ENCODE measurements at places on chromosomes 5 and 9.

DNA sequence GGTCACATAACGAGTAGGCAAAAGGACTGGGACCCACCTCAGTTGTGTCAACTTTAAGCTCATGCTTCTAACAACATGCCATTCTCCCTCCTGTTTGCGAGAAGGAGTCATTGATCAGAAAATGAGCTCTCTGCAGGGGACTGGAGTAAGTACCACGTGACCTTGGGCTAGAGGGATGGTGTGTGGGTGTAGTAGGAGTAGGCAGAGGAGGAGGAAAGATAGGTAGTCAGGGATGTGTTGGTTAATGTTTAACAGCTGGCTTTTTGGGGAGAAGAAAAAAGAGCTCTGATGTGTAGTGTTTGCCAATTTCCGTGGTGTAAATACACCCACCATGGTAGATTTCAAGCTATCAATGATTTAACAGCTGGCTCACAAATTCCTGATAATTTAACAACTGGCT, 160.3 kb upstream of the TBC1D2 start:
- DNase-seq, result no peak

GRCh38 chr5:32802764-32803163, 91.6 kb downstream of the NPR3 start:
- no peak for DNase-seq

- no peak for DNase-seq
Measured at GRCh38 chr5:2874099-2874498, 122.6 kb upstream of the IRX2 start.

- no peak for DNase-seq
Measured at GRCh38 chr5:1164696-1165630, 36.4 kb upstream of the SLC6A19 start.

GRCh38 chr9:1875921-1876448, 139.2 kb upstream of the SMARCA2 start:
- DNase-seq, result no peak

- no peak for DNase-seq
Measured at GRCh38 chr9:106970219-106970975, 107.4 kb downstream of the ZNF462 start.

GRCh38 chr5:4206127-4206526, 610.5 kb downstream of the IRX1 start:
- no peak for DNase-seq

GRCh38 chr5:31021181-31021624, 172.3 kb upstream of the CDH6 start:
- DNase-seq, result peak; percentile 41

GRCh38 chr5:178399701-178400095, 167.1 kb upstream of the PHYKPL start:
- no peak for DNase-seq

GRCh38 chr5:161094411-161094810, 242.4 kb upstream of the ATP10B start:
- peak; percentile 3 for DNase-seq
